ENCODE measurements at places on chromosomes 7 and 10. TPM values are rescaled to one million over a fixed set of nuclear protein-coding genes. Genes with fewer than 3 reads are reported as not detected.

DNA sequence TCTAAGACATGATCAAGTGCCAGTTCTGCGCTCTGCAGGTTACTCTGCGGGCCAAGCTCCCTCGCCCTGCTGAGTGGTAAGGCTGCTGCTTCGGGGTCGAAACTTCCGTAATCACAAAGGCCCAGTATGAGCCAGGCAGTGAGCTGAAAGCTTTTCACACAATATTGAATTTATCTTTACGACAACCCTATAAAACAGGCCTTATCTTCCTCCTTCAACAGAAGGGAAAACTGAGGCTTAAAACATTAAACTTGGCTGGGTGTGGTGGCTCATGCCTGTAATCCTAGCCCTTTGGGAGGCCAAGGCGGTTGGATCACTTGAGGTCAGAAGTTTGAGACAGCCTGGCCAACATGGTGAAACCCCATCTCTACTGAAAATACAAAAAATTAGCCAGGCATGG, 83.3 kb downstream of the FAM107B start:
- no peak for DNase-seq

GRCh38 chr10:3975016-3975415, 190.0 kb upstream of the KLF6 start:
- no peak for DNase-seq

GRCh38 chr10:106147021-106147420, 1017.5 kb downstream of the SORCS1 start:
- no peak for DNase-seq

GRCh38 chr7:146276888-146277287, 160.3 kb downstream of the CNTNAP2 start:
- no peak for DNase-seq

GRCh38 chr10:131204406-131205152, 106.9 kb downstream of the TCERG1L start:
- no peak for DNase-seq

DNA sequence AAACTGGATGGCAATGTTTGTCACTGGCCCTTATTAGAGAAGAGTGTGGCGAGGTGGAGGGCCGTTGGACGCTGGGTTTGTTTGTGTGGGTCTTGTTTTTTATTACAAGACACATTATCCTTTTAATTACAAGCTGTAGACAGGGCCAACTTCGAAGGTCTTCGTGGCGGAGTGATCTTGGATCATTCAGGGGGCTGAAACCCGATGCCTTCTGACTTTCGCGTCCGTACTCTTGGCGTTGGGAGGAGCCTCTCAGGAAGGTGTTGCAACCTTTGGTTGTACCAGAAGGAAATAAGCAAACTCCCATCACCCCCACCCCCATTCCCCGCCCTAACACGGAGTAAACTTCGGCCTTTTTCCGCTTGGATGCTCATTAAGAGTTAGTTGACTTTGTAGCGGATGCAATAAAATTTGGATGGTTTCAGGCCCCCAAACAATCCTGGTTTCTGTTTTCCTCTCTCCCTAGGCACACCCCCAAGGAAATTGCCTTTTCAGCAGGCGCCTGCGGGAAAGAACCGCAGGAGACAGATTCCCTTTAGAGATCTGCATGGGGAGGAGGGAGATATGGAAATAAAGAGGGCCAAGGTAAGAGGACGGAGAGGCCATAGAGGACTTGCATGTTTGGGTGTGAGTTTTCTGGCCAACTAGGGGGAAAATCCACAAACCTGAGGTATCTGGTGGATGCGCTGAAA, 294.5 kb upstream of the NFE2L3 start:
- DNase-seq, result no peak

- DNase-seq, result no peak
Measured at GRCh38 chr10:25049966-25050365, 33.6 kb downstream of the THNSL1 start.

- no peak for DNase-seq
Measured at GRCh38 chr10:123213192-123213591, 59.0 kb downstream of the BUB3 start.

The STEAP4 gene
- total RNA-seq, result 286 TPM

The ZC3HAV1L gene
- 10.4 TPM for total RNA-seq

The RNF32 gene
- not detected for total RNA-seq

The CLDN3 gene
- not detected for total RNA-seq

The STARD3NL gene
- total RNA-seq, result 27.6 TPM
